Left ventricle myocardium superior (tissue), 1 donor: ENCODE measurements at places on chromosomes 1 and 21. TPM values are rescaled to one million over a fixed set of nuclear protein-coding genes. Genes with fewer than 3 reads are reported as not detected.

DNA sequence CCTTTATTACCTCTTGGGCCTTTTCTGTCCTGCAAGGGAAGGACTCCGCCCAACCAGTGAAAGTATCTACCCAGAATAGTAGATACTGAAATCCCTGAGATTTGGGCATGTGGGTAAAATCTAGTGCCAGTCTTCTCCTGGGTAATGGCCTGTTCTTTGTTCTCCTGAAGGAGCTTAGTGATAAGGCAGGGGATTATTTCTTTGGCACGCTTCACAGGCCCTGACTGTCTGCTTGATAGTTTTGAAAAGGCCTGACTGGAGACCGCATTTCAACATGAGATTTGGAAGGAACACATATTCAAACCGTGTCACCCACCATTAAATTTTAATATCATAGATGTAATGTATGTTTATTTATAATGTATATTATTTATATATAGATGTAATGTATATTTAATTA, 48.9 kb downstream of the RASAL2 start:
- DNase-seq = no peak

- no peak for DNase-seq
Observed at GRCh38 chr1:114075546-114076242, 78.0 kb downstream of the SYT6 start.

- no peak for DNase-seq
Observed at GRCh38 chr1:235855811-235856429, 10.8 kb downstream of the LYST start.

The YBX1 gene
- 896 TPM for total RNA-seq

GRCh38 chr1:170068923-170069322, 5.6 kb downstream of the KIFAP3 start:
- DNase-seq = no peak

The NR5A2 gene
- 1.7 TPM for total RNA-seq

The ZMYND12 gene
- 0.84 TPM for total RNA-seq

DNA sequence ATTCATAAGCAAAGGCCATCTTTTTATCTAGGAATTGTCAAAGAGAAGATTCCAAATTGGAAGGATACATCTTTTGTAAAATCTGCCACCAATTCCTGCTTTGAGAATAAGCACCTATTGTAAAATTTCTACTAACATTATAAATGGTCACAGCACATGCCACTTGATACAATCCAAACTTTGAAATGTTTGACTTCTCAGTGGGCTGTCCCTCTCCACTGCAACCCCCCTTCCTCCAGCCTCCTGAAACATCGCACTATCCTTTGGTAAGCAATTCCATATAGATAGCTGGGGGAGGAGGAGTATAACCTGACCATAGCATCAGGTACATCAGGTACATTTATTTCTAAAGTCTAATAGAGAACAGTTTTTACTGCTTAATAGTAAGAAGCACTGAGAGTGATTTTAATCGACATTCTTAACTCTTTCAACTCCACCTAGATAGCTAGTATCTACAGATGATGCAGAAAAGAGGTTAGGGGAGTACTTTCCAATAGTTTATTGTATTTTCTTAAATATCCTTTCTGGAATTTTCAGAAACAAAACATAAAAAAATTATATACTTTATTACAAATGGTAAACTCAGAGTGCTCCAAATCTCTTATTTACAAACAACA, 2.9 kb downstream of the JUN start:
- DNase-seq = no peak

- DNase-seq = no peak
Observed at GRCh38 chr1:14593302-14593701, 5.2 kb upstream of the KAZN start.

The MYBPH gene
- not detected for total RNA-seq

DNA sequence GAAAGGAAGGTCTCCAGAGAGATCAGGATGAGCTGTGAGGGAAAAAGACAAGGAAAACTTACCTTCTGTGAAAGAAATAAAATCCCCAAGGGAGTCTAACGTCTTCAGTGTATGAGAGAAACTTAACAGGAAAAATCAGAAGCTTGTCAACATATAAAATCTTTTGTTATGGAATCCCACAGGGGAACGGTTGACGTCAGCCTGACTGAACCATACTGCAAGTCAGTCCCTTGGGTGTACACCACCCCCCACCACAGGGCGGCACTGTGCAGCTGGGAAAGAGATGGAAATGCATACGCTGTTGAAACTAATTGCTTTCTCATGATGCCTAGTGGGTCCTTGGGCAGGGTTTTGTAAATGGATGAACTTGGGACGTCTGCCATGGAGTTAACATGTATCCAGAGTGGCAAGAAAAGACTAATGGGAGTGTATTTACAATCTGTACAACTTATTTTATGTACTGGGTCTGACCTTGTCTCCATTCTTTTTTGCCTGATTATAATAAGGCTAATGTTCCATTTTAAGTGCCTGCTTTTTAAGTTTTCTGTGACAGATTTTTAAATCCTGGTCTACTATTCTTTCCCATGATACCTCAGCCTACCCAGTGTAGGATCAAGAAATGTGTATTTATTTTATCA, 22.7 kb downstream of the UTP25 start:
- DNase-seq = peak; percentile 47

DNA sequence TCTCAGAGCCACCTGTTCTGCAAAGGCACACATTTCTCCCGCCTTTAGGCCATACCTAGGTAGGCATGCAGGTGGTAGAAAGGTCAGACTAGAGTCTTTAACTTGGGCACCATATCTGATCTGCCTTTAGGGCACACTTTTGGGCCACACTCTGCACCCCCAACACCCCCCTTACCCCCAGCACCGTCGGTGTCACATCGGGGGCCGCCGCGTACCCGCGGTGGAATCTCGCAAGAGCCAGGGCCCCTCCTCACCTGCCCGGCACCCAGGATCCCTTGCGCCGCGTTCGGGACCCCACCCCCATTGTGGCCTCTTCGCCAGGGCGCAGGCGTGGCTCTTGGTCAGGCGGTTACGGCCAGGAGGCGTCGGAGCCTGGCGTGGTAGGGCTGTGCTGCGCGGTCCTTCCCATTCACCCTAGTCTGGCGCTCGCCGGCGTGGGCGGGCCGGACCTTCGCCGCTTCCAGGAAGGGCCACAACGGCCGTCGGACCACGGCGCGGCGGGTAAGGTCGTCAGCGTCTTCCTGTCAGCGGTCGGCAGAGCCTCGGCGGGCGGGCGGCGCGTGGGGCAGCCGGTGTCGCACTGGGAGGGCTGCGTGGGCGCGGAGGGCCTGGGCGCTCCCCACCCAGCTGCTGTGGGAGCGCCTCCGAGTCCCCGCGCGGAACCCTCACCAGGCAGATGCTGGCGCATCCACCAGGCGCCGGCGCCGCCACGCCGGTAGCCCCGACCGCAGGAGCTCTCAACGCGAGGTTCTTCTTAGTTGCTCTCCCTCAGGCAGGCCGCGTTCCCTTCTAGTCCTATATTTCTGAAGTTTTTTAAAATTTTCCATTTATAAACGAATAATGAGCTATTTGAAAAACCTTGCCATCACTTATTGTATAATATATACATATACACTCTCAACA, at the start of gene DNAH14:
Gene DNAH14 (plus strand): TSS at position 341 of the 903 bp plus-strand sequence. CDS start 23,028 bp downstream, outside the sequence.
- DNase-seq = peak; percentile 69

- peak; percentile 31 for DNase-seq
Observed at GRCh38 chr21:45456584-45457160, 51.7 kb downstream of the COL18A1 start.

The KRTAP10-10 gene
- total RNA-seq = not detected
